A549 treated with Hydrocortisone at 1 μM for 4 hours (cell line): ENCODE measurements at places on chromosomes 6 and 20. TPM values are rescaled to one million over a fixed set of nuclear protein-coding genes. Genes with fewer than 3 reads are reported as not detected.

The VGLL2 gene
- not detected in 5 replicates for total RNA-seq

The TAGAP gene
- total RNA-seq: not detected in 5 replicates

The FAM217A gene
- not detected in 5 replicates for total RNA-seq

The CST1 gene
- total RNA-seq: 0.67 to 1.7 TPM (median 0.98 TPM) in 5 replicates

The WFDC2 gene
- 0.35 TPM in 1 of 5 replicates, not detected in the others for total RNA-seq

The PPP1R3G gene
- 1.9 to 2.2 TPM (median 2.1 TPM) in 5 replicates for total RNA-seq

The DCDC2 gene
- total RNA-seq: 1.9 to 3.7 TPM (median 2.7 TPM) in 5 replicates

The SLC22A7 gene
- not detected in 5 replicates for total RNA-seq

The LINC00237 gene
- not detected in 5 replicates for total RNA-seq

The SRSF3 gene
- total RNA-seq: 491 to 694 TPM (median 517 TPM) in 5 replicates

The PNRC1 gene
- 25.4 to 39.2 TPM (median 35.3 TPM) in 5 replicates for total RNA-seq

The SOX4 gene
- 7.2 to 11.4 TPM (median 9.6 TPM) in 5 replicates for total RNA-seq

The GJA10 gene
- total RNA-seq: not detected in 5 replicates

The HLA-G gene
- not detected in 5 replicates for total RNA-seq

The SKIC2 gene
- total RNA-seq: 21.3 to 24.7 TPM (median 23.3 TPM) in 5 replicates

The SERPINB1 gene
- 43.4 to 52.2 TPM (median 49.1 TPM) in 5 replicates for total RNA-seq

The HMGCLL1 gene
- 0.08 to 0.24 TPM (median 0.20 TPM) in 5 replicates for total RNA-seq

The AGER gene
- 1.2 to 2.3 TPM (median 1.6 TPM) in 5 replicates for total RNA-seq

The HLA-DOB gene
- total RNA-seq: 0.10 to 0.21 TPM (median 0.15 TPM) in 5 replicates

The SLC22A3 gene
- total RNA-seq: 47.2 to 57.5 TPM (median 53.1 TPM) in 5 replicates

The TMC2 gene
- not detected in 5 replicates for total RNA-seq

The CNKSR3 gene
- 7.2 to 10.7 TPM (median 7.9 TPM) in 5 replicates for total RNA-seq

The SMLR1 gene
- not detected in 5 replicates for total RNA-seq
